ENCODE measurements at places on chromosomes 3 and 15.
A peak's percentile ranks its signal among the peaks of the same experiment; 100 is the strongest.

DNA sequence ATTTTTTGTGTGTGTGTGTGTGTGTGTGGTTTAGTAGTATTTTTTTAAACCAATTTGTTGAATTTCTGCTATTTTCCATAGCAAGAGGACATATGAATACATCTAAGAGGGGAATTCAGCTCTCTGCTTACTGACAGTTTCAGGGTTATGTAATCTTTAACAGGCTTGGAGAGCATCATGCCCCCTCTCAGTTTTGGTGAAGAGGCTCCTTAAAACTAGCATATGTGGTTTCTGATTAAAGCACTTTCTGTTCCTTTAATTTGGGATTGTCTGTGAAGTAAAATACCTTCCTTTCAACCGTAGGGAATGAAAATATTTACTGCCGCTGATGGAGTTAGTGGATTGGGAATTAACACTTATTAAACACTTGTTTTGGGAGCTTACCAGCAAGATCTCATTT is 19.4 kb upstream of the NFKBIZ start:
- DNase-seq, result no peak

DNA sequence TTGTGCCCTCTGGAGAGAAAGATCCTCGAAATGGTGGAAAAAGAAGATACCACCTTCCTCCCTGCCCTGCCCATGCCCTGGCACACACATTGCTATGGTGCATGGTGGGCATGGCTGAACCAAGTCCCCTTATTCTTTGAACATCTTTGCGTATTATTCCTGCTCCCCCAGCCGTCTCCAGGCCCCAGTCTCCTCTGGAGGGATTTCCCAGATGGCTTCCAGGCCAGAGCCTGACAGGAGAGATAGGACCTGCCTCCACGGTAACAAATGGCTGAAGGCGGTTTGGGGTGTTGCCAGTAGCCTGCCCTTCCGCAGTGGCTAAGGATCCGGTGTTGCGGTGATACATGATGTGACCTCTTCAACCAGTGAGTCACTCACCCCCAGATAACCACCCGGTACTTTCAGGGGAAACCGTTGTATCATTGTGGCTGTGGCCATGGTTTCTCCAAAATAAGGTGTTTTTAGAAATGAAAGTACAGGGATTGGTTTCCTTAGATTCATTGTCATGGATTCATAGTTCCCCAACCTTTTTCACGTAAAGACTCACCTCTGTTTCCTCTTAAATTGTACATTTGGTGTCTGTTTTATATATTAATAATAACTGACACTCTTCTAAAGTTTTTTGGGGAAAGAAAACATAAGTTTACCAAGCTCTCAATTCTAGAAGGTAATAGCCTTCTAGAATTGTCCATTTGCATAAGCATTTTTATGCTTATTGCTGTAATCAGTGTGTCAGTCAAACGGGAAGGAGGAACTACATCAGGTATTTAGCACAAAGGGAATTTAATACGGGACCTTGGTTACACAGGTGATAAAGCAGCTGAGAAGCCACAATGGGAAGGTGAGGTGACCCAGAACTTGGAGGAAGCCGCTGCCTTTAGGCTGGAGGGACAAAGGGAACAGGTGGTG is 25.9 kb downstream of the SMAD3 start:
- DNase-seq, result peak; percentile 82

DNA sequence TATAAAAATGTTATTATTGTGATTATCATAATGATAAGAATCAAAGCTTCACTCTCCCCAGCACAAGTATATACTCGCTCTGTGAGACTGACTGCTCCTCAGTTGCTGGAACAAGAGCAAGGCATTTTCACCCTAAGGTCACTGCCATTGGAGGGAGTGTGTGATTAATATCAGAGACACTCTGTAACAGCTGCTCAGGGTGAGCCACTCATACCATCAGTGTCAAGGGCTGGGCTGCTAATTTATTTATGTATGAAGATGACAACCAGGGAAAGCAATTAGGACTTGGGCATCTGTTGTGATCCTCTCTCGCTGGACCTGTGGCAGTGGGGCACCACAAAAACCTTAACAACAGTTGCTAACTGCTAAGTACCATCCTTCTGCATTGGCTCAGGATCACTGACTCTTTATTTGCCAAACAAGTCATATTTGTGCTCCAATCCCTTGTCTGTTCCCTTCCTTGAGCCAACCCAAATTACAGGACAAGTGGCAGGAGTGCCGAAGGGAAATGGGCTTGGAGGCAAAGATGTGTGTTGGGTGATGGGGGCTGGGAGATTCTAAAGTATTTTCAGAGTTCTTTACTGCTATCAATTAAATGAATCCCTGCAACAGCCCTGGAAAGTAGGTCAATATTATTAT is 297.5 kb upstream of the STT3B start:
- no peak for DNase-seq

- no peak for DNase-seq
Observed at GRCh38 chr3:197238842-197239241, 59.6 kb downstream of the DLG1 start.

DNA sequence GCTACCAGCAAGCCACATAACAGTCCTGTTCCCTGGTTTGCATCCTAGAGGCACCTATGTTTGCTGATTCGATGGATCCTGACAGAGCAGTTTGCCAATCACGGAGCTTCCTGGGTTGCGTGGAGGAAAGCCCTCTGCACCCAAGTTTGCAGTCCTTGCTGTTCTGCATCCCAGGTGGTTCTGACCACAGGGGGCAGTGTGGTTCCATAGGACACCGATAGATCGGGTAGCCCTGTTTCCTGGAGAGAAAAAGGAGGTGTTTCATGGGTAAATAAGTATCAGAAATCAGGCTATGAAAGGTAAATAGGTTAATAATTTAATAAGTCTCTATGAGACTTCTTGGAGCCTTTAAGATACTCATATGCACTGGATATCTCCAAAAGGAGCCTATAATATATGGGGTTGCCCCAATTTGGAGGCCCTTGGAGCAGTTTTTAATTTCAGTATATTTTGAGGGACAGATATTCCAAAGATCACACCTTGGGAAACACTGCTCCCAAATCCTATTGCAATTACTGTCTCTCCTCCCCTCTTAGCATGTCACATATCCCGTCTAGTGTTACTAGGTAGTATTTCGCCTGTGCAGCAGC is 194.6 kb upstream of the TPM1 start:
- DNase-seq, result peak; percentile 73

DNA sequence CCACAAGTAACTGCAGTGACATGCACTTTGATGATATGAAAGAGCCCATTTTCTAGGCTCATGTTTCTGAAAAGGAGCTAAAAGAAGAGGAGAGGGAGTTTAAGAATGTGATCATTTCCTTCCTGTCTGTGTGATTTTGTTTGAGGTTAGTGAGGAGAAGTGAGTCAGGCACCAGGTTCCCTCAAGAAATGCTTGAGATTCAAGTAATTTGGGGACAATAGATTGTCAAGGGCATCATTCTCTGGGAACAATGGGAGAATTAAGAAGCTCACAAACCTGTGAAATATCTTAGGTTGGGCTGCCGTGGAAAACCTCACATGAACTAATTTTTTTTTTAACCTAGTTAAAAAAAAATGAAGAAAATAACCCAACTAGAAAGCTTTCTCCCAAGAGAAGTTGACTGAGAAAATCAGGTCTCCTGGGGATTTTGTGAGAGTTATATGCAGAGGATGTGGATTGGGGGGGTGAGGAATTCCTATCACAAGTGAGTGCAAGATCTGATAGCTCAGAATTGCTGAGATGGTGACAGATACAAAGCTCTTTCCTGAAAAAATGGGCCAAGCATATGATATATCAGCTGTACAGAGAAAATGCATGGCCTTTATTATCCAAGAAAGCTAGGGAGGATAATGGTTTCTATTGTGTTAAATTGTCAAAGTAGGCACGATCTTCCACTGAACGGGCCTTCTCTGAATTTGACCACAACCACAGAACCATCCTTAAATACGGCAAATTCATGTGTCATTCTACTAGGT is 203.3 kb downstream of the FEZF2 start:
- no peak for DNase-seq

DNA sequence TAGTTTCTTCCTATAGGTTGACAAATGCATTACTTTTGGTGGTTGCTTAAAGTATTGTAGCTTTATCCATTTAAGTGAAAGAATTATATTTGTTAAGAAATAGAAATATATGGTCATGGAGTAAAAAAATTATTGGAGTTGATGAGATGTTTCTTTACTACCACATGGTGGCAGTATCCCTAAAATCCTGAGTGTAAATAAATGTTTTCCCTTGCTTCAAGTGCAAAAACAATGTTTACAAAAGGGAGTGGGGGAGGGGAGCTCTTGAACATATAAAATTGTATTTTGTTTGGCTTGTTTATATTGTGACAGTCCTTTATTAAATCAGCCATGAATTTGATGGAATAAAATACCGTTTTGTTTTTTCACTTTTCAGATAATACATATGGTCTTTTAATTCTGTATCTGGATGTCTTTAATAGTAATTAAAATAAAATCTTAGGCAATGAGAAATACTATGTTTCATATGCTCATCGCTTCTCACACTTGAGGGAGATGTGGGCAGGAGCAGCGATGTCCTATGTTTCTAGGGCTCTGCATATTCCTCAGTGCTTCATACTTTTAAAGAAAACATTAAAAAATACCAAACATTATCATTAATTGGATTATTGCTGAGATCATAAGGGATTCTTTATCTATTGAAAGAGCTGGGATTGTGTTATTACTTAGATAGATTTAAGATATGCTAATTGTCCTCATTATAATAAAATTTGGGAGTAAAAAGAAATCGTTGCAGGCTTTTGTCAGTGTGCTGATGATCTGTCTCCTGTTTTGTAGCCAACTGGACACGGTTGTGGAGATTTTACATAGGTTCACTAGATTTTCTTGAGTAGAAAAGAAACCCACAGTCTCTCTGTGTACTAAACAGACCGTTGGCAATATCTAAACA is 349.7 kb downstream of the TUSC7 start:
- no peak for DNase-seq

DNA sequence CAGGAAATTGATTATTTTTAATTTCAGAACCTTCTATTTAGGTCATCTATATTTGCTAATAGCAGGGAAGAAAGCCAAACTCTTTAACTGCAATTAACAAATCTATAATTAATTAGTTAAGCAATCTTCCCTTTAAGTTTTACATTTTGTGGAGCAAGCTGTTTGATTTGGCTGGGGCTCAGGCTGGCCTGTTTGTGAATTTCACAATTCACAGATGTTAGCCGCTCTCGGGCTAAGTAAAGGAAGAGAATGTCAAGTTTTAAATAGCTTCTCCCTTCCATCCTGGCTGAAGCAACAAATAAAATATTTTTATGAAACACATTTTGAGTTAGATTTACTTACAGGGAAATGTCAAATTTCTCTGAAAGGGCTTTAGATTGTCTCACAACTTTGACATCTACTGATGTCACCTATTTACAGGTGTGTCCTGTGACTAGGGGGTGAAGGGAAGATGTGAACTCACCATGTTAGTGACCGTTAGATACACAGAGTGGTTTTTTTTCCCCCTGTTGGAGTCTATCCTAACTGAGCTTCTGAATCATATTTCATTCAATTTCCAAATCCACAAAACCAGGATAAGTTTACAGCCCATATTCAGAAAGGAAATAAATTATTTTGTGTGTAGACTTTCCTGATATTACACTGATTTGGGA is 1.3 kb upstream of the TP63 start:
- DNase-seq, result no peak

DNA sequence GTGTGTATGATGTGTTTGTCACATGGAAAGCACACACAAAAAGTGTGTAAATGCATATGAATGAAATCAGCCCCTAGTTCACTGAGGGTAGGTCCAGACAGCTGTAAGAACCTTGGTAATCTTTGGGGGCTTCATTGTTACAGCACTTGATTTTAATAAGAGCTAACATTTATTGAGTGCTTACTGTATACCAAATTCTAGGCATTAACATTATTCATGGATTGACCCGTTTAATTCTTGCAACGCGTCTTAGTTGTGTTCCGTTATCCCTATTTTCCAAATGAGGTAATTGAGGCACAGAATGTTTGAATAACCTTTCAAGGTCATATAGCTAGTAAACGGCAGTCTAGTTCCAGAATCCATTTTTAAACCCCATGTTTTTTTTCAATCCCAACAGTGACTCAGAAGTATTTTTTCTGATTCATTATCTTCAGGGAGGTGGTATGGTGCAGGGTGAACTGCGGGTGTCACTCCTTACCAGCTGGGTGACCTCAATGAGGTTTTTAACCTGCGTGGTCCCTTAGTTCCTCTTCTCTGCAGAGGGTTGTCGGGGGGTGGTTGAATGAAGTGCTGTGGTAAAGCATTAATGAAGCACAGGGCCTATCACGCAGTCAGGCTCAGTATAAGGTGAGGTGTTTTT is 14.2 kb downstream of the RAB8B start:
- peak; percentile 71 for DNase-seq

DNA sequence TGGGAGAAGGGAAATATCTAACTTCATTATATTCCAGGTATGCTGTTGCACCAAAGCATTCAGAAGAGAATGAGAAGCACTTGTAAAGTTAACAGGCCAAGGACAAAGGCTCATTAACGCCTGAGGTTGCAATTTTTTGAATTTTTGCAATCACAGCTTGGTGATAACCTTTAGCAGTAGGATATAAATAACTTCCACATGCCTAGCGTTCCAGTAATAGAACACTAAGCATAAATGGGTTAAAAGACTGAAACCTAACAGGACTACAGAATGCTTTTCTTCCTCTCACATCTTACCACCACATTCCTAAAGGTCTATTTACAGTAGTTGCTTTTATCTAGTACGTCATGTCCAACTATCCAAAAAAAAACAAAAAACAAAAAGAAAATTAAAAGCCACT is 57.4 kb upstream of the IMPG2 start:
- DNase-seq, result no peak

DNA sequence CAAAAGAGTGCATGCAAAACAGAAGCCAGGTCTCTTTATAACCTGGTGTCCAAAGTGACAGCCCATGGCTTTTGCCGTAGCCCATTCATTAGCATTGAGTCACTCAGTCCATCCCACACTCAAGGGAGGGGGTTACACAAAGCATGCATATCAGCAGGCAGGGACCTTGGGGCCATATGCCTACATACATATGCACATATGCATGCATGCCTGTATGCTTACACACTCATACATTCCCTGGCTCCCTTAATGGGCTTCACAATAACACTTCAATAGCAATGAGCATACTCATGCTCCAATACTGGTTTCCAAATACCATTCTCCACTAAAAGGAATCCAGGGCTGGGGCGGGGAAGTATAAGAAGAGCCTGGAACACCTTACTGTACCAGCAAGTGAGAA is 22.0 kb downstream of the TRPM1 start:
- DNase-seq, result no peak

GRCh38 chr3:194961149-194961548 is 275.5 kb downstream of the FAM43A start:
- no peak for DNase-seq

DNA sequence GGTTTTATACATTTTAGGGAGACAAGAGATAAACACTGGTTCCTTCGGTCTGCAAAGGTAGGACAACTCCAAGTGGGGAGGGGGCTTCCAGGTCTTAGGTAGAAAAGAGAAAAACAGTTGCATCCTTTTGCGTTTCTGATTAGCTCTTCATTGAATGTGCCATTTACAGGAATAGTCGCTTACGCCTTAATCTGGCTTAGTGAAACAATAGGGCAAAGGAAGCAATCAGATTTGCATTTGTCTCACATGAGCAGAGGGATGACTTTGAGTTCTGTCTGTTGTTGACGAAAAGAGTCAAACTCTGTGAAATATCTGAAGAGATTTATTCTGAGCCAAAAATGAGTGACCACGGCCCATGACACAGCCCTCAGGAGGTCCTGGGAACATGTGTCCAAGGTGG is 166.0 kb upstream of the ATP10A start:
- DNase-seq, result no peak

- DNase-seq, result peak; percentile 37
Observed at GRCh38 chr3:60147249-60147950, 1097.6 kb upstream of the CFAP20DC start.

- DNase-seq, result no peak
Observed at GRCh38 chr15:25695875-25696760, 167.0 kb downstream of the ATP10A start.
